ENCODE measurements at places on chromosomes 6 and 20.

DNA sequence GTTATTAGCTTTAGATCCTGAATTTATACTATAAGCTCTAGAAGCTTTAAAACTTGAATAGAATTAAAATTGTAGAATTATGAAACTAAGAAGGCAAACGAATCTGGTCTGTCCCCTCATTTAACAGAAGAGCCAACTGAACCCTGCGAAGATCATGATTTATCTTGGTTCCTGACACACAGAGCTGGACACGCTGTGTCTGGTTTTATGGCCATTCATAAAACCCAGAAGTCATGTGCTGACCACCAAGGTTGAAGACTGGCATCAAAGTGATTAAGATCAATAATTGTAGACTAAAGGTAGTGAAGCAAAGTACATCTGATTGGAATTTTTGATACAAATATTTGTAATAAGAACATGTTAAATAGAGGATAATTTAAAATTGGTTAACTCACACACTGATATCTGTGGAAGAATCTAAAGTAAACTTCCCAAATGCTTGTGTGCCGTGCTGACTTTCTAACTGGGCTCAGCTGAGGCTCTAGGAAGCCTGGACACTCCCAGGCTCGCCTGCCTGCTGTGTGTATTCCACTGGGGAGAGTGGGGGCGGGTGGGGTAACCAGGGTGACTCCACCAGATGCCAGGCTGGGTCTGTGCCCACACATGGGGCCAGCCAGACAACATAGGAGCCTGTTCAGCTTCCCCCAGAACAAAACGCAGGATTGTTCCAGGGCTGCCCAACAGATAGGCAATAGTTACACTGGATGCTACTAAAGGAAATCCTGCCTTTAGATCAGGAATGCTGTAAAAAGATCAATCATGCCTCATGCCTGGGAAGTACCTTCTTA, 42.1 kb upstream of the SLC22A3 start:
- no peaks in the 10 kb centered on the region for H3K36me3 ChIP-seq
- H3K27ac ChIP-seq, result no peak overlapping the region
- H3K27me3 ChIP-seq, result no peaks in the 10 kb centered on the region
- DNase-seq, result no peak
- H3K4me3 ChIP-seq, result no peak overlapping the region

DNA sequence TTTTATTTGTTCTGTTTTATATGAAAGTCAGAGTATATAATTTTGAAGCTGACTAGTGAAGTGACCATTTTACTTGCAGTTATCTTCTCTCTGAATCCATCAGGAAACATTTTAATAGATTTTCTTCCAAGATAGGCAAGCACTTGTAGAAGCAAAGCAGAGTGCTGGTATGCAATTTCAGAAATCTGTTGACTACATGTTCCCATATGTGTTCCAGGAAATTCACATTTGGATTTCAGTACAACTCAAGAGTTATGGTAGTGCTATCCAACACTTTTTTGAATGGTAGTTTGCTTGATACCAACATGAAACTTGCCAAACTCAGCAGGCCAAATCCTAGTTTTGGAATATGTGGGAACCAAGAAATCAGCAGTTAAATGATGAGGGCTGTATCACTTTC, 94.0 kb downstream of the CENPW start:
- H3K27me3 ChIP-seq, result no peaks in the 10 kb centered on the region
- no peaks in the 10 kb centered on the region for H3K4me1 ChIP-seq
- H3K27ac ChIP-seq, result no peak overlapping the region
- no peak for DNase-seq

DNA sequence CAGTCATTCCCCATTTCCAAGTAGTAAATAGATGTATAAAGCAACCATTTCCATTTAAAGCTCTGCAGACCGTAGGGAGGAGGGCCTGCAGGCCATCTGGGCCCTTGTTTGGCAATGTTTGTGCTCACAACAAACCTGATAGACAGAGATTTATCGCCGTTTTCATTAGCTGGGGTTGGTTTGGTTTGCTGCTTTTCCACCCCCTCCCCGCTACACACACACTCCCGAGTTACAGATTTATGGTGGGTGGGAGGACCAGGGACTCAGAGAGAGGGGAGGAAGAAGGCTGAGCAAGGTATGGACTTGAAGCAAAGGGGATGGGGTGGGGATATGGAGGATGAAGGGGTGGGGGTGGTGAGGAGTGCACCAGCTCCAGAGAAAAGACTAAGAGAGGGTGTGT, 36.6 kb upstream of the FOXP4 start:
- no peak overlapping the region for H3K27ac ChIP-seq
- DNase-seq, result no peak
- H3K4me3 ChIP-seq, result no peak overlapping the region
- no peaks in the 10 kb centered on the region for H3K36me3 ChIP-seq
- peaks cover 60% of the 10 kb centered on the region for H3K27me3 ChIP-seq
- peaks cover 10% of the 10 kb centered on the region for H3K4me1 ChIP-seq

- no peaks in the 10 kb centered on the region for H3K4me1 ChIP-seq
- H3K27me3 ChIP-seq, result no peaks in the 10 kb centered on the region
- DNase-seq, result no peak
- H3K4me3 ChIP-seq, result no peak overlapping the region
These were observed 27.0 kb upstream of the SERPINB1 start for GRCh38 chr6:2868637-2869036.

- H3K27me3 ChIP-seq, result no peaks in the 10 kb centered on the region
- no peak for DNase-seq
- H3K27ac ChIP-seq, result no peak overlapping the region
- no peak overlapping the region for H3K4me3 ChIP-seq
- H3K36me3 ChIP-seq, result no peaks in the 10 kb centered on the region
- no peaks in the 10 kb centered on the region for H3K4me1 ChIP-seq
These were observed 733.7 kb upstream of the CITED2 start for GRCh38 chr6:140108167-140108566.

DNA sequence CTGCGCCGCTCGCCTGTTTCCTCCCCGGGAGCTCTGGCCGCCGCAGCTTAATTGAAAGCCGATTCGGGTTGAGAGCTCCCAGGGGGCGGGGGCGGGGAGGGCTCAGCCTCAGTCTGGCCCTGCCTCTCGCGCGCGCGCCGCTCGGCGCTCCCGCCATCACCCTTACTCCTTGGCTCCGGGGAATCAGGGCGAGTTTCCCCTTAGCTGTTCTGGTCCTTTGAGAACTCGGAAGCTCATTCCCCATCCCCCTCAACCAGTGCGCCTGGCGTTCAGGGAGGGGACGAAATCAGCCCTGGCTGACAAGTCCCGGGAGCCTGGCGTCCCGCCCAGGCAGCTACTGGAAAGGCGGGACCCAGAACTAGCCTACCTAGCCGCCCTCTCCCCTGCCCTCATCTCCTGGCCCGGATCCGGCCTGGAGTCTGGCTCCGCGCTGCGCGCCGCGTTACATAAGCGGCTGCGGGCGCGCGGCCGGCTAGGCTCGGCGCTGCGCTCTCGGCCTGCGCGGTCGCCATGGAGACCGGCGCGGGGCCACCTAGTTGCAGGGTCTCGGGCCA, 2.8 kb downstream of the SLC12A5 start:
- H3K27ac ChIP-seq, result no peak overlapping the region
- H3K4me1 ChIP-seq, result peaks cover 9% of the 10 kb centered on the region
- H3K27me3 ChIP-seq, result peaks cover 88% of the 10 kb centered on the region
- H3K4me3 ChIP-seq, result no peak overlapping the region
- no peaks in the 10 kb centered on the region for H3K36me3 ChIP-seq

GRCh38 chr20:35947489-35947888, 6.8 kb downstream of the SCAND1 start:
- H3K27ac ChIP-seq, result no peak overlapping the region
- DNase-seq, result no peak
- H3K27me3 ChIP-seq, result no peaks in the 10 kb centered on the region
- H3K36me3 ChIP-seq, result no peaks in the 10 kb centered on the region

GRCh38 chr6:164322533-164322932, 908.0 kb downstream of the QKI start:
- no peak for DNase-seq
- peak overlapping the region; percentile 41 for H3K27ac ChIP-seq
- H3K27me3 ChIP-seq, result no peaks in the 10 kb centered on the region
- H3K36me3 ChIP-seq, result no peaks in the 10 kb centered on the region
- peaks cover 11% of the 10 kb centered on the region for H3K4me1 ChIP-seq

DNA sequence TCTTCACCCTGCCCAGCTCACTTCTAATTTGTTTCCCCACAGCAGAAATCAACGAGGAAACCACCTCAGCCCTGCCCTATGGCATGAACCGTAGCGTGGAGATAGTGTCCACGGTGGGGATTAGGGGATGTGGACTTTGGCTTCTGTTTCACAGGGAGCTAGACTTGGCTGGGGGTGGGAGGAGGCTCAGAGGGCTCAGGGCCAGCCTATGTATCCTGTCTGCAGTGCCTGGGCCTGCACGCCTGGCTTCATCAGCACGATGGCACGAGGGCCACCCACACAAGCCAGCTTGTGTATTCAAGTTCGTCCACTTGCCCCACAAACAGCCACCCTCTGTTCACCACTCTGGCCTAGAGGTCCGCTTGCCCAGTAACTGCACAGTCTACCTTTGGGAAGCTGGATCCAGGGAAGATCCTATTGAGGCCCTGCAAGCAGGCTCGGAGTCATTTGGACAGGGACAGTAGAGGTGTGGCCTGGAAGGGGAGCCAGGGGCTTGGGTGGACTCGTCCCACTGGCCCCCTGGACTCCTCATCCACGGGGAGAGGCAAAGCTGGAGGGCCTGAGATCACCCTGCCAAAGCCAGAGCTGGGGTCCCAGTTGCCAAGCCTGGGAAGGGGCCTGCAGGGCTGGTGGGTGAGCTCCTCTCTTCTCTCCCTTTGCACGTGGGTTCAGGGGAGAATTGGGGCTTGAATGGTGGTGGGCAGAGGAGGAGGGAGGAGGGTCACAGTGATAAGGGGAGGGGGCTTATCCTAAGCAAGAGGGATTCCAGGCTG, 38.0 kb upstream of the FAM83D start:
- no peaks in the 10 kb centered on the region for H3K36me3 ChIP-seq
- H3K27ac ChIP-seq, result no peak overlapping the region
- no peak for DNase-seq

DNA sequence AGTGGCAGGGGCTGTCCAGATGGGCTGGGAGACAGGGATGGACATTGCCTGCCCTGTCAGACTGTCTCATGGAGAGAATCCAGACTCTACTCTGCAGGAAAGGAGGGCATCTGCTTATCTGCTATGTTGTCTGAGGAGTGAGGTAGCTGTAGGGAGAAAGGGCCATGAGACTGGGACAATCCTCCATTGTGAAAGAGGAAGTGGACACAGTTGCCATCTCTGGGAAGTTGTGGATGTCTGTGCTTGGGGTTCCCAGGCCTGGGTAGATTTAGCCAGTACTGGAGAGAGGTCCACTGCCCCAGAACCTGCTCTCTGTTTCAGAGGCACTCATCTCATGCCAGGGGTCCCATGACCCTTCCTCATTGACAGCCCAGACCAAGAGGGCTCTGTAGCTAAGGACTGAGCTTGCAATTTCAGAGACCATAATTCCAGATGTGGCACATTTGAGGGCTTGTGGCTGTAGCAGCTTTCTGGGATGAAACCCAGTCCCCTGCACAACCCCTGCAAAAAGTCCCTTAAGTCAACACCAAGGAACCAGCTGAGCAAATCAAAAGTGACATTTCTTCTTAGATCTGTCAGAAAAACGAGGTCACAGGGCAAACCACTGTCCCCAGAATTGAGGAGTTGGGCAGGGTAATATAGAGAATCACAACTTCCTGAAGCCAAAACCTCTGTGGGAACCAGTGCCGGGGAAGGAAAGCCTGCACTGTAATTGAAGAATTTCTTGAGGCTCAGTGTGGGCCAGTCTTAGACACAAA, 4.1 kb upstream of the SIRPG start:
- H3K4me1 ChIP-seq, result no peaks in the 10 kb centered on the region
- no peak overlapping the region for H3K4me3 ChIP-seq
- DNase-seq, result no peak
- peaks cover 21% of the 10 kb centered on the region for H3K27me3 ChIP-seq
- H3K36me3 ChIP-seq, result no peaks in the 10 kb centered on the region
- H3K27ac ChIP-seq, result no peak overlapping the region

GRCh38 chr6:56742122-56742791, 99.6 kb upstream of the DST start:
- H3K4me3 ChIP-seq, result no peak overlapping the region
- no peaks in the 10 kb centered on the region for H3K36me3 ChIP-seq
- no peaks in the 10 kb centered on the region for H3K27me3 ChIP-seq
- peaks cover 52% of the 10 kb centered on the region for H3K4me1 ChIP-seq
- peak overlapping the region; percentile 45 for H3K27ac ChIP-seq

GRCh38 chr6:123879749-123880148, 76.1 kb downstream of the NKAIN2 start:
- no peak for DNase-seq
- no peaks in the 10 kb centered on the region for H3K4me1 ChIP-seq

GRCh38 chr20:63048516-63049190, 41.9 kb upstream of the BHLHE23 start:
- DNase-seq, result no peak
- no peak overlapping the region for H3K4me3 ChIP-seq
- H3K36me3 ChIP-seq, result no peaks in the 10 kb centered on the region
- H3K27ac ChIP-seq, result no peak overlapping the region
- peaks cover 52% of the 10 kb centered on the region for H3K27me3 ChIP-seq
- no peaks in the 10 kb centered on the region for H3K4me1 ChIP-seq

- H3K36me3 ChIP-seq, result no peaks in the 10 kb centered on the region
- no peaks in the 10 kb centered on the region for H3K27me3 ChIP-seq
- DNase-seq, result no peak
- H3K4me3 ChIP-seq, result no peak overlapping the region
- H3K27ac ChIP-seq, result no peak overlapping the region
These were observed 113.7 kb upstream of the LOC128125822 start for GRCh38 chr6:63458480-63459115.

GRCh38 chr6:28090917-28091586, 10.7 kb downstream of the ZNF165 start:
- no peak overlapping the region for H3K27ac ChIP-seq
- peaks cover 6% of the 10 kb centered on the region for H3K27me3 ChIP-seq
- H3K4me1 ChIP-seq, result no peaks in the 10 kb centered on the region

- H3K4me3 ChIP-seq, result no peak overlapping the region
- H3K36me3 ChIP-seq, result no peaks in the 10 kb centered on the region
- peak; percentile 82 for DNase-seq
- H3K27ac ChIP-seq, result no peak overlapping the region
- H3K27me3 ChIP-seq, result no peaks in the 10 kb centered on the region
These were observed 117.8 kb upstream of the SPACA1 start for GRCh38 chr6:87929843-87930288.

GRCh38 chr20:63042448-63043071, 35.8 kb upstream of the BHLHE23 start:
- H3K27ac ChIP-seq, result no peak overlapping the region
- H3K4me3 ChIP-seq, result no peak overlapping the region
- peaks cover 70% of the 10 kb centered on the region for H3K27me3 ChIP-seq
- H3K4me1 ChIP-seq, result no peaks in the 10 kb centered on the region
- DNase-seq, result no peak

DNA sequence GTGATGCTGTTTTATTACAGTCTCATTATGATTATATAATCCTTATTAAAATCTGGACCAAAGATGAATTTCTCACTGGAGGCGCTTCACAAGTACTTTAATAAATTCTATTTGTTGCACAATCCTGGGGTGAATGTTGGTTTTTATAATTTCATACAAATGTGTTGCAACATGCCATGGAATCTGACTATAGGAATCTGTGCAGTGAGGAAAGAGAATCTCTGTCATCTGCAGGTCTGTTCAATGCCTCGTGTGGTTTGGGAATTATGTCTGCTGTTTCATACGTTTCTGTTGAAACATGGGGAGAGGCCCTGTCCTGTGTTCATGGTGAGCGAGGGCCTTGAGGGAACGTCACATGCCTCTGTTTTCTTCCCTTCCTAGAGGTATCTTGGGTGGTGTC, 277.3 kb downstream of the CDH4 start:
- H3K36me3 ChIP-seq, result no peaks in the 10 kb centered on the region
- H3K27ac ChIP-seq, result no peak overlapping the region

Data from heart right ventricle (tissue), 16 donors.